ENCODE measurements at places on chromosomes 12 and 14. TPM values are rescaled to one million over a fixed set of nuclear protein-coding genes. Genes with fewer than 3 reads are reported as not detected.
A peak's percentile ranks its signal among the peaks of the same experiment; 100 is the strongest.

DNA sequence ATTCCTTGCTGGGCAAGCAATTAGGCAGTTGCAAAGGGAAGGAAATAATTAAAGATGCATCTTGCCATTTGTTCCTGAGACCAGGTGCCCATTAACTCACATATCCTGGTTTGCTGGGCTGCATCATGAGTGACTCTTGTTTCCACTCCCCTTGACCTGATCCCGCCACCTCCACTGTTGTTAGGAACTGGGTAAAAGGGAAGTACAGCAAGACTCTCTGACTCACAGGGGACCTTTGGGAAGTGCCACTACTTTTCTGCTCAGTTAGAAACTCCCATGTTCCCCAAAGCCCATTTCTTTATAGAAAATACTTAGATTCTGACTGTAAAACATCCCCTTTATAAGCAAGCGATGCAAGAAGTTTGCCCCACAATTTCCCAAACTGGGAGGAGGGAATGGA is 186.0 kb upstream of the BCL2L14 start:
- DNase-seq = no peak

PMCH gene
- total RNA-seq = not detected

GRCh38 chr14:65414961-65415589 is 2.5 kb downstream of the FUT8 start:
- DNase-seq = no peak

DNA sequence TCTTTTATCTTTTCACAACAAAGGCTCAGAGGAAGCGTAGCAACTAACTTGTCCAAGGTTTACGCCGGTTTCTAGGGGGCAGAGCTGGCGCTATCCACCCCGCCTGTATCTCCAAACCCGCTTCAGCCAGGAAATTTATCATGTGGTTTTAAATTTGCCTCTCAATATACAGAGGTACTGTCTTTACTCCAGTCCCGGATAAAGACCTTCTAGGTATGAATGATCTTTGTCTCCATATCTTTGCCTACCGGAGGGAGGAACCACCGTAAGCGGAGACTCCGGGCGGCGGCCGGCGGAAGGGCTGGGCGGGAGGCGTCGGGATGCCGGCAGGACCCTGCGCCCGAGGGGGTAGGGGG is 693 bp upstream of the RIMKLB start:
- DNase-seq = no peak

DNA sequence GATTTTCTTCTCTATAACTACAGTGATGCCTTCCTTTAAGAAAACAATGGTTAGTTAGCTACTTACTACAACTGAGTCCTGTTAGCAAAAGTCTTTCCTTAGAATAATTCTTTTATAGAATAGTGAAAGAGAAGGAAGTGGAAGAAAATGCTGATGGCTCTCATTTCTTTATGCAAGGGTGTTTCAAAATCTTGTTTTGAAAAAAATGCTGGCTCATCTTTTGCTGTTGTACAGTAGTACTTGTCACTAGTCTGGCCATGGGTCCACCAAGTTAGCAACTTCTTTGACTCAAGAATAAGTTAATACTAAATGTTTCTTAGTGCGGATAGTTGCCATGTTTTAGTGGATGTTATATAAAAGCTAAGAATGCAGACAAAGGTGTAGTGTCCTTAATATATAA is 225.4 kb downstream of the PTPRO start:
- DNase-seq = no peak

GRCh38 chr14:56996721-56997399 is 186.6 kb upstream of the OTX2 start:
- no peak for DNase-seq

DNA sequence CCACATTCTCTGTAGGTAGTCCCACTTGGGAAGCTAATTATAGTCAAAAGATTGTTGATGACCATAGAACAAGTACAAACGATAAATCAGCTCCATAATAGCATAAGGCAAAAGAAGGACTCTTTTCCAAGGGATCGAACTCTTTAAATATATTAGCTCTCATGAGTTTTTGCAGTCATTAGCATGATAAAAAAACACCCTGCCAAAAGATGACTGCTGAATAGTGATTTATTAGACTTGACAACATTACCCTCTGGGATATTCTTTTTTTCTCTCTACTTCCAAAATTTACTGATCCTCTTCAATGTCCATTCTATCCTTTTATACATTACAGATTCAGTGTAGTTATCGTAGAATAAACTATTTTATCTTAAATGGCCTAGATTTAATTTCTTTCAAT is 14.2 kb downstream of the EPYC start:
- no peak for DNase-seq

- no peak for DNase-seq
Measured at GRCh38 chr14:45838597-45838996, 585.6 kb upstream of the MIS18BP1 start.

BDKRB2 gene
- total RNA-seq = 17.1 TPM

DNA sequence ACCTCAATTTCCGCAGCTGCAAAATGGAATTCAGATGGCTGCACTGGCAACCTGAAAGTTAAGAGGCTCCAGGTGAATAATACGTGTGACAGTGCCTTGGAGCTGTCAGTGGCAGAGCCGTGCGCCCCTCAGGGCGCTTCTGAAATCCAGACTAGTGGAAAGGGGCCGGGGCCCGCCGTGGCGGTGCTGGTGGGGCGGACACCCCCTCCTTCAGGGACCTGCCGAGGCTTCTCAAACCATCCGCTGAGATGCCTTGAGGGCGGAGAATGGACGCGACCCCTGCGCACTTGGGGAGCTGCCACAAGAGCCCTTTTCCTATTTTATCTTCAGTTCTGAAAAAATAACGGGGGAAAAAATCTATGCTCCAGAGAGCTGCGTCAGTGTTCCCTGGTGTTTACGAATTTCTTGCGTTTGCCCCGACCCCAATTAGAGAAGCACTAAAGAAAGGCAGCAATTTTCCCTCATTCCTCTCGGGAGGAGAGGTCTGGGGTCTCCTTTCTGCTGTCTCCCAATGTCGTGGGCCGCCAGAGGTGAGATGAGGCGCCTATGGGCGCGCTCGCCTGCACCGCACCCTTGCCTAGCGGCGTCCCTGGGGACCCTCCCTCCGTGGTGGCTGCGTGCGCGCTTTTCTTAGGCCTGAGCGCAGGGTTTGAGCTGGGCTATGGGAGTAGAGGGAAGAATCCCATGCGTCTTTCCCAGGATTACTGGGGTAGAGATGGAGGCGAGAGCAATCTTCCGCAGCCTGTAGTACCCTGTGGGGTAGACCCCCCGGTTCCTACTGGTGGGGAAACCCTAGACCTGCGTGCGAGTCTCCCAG is 2.2 kb downstream of the NOS1 start:
- DNase-seq = no peak

DNA sequence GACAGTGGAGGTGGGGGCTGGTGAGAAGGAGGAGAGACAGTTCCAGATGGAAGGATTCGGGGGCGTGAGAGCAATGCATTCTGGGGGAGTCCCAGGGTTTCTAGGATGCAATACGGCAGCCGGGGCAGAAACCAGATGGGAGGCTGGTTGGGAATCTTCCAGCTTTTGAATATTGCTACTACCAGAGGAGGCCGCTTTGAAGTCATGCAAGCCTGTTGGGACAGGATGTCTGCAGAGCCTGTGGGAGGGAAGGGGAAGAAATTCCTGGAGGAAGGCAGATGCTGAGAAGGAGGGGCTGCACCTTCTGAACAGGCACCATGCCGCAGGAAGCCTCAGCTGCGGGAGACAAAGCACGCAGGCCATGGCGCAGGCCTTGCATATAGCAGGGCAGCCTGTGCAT is 105.4 kb downstream of the APAF1 start:
- DNase-seq = no peak

DNA sequence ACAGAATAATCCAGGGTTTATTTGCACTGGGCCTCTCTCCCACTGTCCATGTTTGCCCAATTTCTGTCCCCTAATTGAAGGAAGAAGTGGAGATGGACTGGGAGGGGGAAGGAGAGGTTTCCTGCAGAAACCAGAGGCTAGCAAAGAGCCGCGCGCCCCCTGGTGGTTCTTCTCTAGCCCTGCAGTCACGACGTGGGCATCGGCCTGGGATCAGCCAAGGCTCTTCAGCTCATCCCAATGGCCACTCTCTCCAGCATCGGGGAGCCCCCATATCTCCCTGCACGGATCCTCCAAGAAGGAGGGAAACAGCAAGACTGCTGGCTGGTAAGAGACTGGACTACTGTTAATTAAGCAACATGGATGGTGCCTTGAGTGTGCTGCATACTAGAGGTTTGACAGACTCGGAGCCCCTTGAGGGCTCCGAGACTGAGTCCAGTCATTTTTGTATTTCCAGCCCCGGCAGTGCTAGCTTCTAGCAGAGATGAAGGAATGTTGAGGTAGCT is 18.7 kb downstream of the ZBTB39 start:
- peak; percentile 84 for DNase-seq

NAP1L1 gene
- total RNA-seq = 329 TPM

All from ureter (tissue), 1 donor.